ENCODE measurements at places on chromosomes 4 and X.

DNA sequence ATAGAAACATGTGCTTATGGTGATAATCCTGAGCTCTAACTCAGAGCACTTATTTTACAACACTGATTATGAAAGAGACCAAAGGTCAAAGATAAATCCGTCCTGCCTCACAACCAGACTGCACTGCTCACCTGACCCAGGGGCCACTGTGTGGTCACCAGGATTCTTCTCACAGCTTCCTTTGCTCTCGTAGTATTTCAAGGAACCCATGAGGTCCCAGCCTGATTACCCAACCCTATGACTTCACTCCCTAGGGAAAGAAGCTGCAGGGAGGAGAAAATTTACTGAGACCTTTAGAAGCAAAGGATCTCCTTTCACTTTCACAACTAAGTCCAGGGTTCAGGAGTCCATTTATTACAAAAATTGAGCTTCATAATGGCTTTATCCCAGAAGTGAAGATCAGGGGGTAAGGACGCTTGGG, 9.6 kb downstream of the SLC25A5 start:
- no peak for DNase-seq

DNA sequence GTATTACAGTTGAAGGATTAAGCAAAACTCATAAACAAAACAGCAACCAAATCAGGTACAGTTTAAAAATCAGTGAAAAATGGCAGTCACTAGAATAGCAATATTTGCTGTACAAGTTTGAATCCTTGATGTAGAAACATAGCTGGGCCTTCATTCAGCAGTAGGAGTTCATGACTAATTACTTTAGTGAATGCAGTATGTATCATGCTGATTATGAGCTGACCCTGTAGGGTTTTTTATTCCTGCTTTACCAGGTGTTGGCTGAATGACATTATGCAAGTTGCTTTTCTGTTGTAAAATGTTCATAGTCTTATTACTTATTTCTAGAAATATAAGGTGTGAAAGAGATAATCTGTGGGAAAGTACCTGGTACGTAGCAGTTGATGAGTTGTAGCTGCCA, 179.6 kb downstream of the CCSER1 start:
- DNase-seq, result no peak

GRCh38 chrX:112662559-112663427, 16.9 kb downstream of the LHFPL1 start:
- DNase-seq, result no peak

DNA sequence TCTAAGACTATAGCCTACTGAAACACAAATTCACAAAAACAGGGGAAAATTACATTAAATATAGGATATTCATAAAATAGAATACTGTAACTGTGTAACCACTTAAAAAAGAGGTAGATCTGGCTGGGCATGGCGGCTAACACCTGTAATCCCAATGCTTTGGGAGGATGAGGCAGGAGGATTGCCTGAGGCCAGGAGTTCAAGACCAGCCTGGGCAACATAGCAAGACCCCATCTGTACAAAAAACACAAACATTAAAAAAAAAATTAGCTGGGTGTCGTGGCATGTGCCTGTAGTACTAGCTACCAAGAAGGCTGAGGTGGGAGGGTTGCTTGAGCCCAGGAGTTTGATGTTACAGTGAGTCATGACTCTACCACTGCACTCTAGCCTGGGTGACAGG, 33.4 kb downstream of the RPS6KA3 start:
- DNase-seq, result no peak

- no peak for DNase-seq
Measured at GRCh38 chr4:178333355-178333754, 891.1 kb upstream of the AGA start.

DNA sequence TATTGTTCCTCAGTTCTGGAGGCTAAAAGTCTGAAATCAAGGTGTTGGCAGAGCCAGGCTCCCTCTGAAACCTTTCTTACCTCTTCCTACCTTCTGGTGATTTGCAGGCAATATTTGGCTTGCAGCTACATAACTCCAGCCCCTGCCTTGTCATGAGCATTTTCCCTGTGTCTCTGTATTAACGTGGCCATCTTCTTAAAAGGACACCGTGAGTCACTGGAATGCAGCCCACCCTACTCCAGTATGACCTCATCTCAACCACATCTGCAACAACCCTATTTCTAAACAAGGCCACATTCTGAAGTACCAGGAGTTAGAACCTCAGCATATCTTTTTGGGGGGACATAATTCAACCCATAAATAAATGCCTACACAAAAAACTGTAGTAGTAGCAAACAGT, 40.7 kb downstream of the FANCB start:
- DNase-seq, result no peak

DNA sequence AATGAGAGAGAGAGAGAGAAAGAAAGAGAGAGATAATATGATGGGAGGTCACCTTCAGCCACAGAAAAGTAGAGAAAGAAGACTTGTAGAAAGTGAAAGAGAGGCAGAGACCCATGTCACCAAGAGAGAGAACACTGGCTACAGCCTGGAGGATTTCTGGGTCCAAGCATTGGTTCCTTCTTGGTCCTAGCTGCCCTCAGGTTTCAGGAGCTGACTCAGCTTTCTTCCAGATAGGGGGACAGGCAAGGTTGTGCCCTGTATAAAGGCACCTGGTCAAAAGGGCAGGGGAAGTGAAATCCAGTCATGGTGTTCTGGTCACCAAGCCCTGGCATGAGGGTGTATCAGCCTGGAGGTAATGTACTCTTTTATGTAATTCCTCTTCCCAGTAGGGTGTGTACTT, 47.5 kb upstream of the XK start:
- DNase-seq, result no peak

DNA sequence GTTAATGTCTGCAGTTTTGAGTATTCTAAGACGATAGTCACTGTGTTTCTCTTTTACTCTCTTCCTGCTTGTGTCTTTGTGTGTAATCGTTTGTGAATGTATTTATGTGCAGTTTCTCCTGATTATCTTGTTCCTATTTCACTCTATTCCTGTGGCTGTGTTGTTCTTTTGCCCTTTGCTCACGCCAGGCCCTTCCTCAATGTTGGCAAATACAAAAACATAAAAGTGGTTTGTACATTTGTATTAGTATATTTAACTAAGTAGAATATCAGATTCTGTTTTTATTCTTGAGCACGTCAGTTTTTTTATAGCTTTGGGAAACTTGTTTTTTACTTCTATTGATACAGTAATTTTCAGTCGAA, 107.6 kb upstream of the BMPR1B start:
- no peak for DNase-seq

DNA sequence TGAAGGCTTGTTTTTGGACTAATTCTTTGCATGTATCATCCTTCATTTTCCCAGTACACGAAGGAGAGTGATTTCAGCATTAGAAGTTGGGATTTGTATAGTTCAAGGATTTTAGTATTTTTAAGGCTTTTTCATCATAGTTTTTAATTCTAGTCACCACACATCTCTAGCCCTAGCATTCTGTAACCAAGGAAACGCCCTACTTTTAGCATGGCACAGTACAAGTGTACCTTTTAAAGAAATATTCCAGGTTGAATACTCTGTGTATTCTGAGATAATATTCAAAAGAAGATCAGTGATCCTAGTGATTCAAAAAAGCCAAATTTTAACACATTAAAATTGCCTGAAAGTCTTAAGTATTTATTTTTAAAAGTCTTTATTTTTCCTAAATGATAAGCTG, 150.5 kb downstream of the RAP1GDS1 start:
- no peak for DNase-seq

DNA sequence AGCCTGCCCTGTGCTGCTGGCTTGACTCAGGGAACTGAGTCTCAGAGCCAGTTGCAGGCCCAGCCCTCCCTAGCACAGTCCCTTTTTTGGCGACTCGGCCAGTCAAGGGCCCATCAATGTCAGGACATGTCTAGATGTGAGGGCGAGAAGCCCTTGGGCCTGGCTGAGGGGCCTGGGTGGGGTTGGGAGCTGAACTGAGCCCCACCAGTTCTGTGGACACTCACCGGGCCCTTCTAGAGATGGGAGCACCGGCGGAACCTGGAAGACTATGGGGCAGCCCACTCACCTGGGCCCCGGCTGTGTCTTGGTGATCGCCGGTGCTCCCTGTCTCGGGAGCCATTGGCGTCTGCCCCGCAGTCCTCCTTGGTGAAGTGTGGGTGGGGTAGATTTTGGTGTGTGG, 245.9 kb downstream of the AFAP1 start:
- DNase-seq, result no peak

DNA sequence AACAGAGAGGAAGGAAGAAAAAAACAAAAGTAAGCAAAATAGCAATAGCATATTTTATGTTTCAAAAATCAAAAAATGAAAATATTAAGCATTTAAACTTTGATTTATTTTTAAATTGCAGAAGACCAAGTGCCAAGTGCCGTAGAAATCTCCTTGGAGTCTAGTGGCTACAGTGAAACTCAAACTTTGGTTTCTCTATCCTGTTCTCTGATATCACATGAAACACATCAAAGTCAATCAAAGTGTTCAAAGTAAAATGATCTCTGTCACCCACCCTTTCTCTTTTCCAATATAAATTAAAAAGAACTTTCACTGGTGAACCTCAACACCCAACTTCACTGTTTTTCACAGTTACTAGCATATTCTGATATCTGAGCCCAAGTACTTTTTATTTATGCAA, 81.1 kb downstream of the HADH start:
- DNase-seq, result no peak

GRCh38 chrX:119753639-119754257, 4.6 kb upstream of the SOWAHD start:
- DNase-seq, result no peak

DNA sequence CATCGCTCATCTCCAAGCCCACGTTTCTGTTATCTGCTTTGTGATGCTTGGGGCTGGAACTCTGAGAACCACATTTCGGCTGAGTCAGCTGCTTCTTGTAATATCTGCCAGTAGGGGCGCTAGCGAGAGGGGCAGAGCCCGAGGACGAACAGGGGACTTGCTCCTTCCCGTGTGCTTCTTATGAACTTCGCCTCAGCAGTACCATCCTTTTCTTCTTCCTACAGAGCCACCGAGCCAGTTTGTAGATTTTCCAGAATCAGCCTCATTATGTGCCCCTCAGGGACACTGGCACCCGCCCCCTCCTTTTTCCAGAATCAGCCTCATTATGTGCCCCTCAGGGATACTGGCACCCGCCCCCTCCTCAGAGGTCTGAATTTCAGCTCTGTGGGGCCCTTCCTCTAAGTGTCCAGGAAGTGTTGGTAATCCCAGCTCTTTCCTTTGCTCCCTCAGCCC, 441.7 kb upstream of the RASGEF1B start:
- DNase-seq, result no peak

DNA sequence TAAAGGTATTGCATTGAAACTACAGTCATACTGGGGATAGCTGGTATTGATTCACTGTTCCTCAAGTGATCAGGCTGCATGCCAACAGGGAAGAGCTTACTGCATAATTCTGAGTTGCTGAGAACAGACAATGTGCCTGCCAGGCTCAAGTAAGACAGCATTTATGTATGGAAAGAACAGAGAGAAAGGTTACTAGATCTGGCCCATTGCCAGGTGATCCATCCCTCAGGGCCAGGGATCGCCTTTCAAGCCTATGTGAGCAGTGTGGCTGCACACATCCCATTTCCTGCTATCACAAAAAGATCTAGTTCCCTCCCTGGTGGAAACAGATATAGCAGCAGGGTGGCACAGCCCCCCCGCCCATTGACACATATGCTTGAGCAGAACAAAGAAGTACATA, 254.0 kb downstream of the TMA16 start:
- no peak for DNase-seq

DNA sequence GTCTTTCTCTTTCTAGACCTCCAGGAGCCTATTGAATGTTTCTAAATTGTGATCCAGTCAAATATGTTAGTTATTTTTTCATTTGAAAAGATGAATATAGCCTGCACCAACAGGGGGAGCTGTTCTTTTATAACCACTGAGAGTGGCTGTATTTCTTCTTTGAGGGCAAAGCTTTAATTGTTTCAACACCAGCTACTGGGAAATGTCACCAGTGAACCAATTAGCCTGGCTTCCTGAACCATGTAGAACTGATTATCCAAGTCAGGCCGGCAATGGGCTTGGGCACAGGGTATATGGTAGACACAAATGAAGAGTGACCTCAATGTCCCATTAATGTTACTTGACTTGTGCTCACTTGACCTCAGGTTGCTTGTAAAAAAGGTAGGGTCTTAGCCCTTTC, 4.8 kb upstream of the DAPP1 start:
- DNase-seq, result no peak

DNA sequence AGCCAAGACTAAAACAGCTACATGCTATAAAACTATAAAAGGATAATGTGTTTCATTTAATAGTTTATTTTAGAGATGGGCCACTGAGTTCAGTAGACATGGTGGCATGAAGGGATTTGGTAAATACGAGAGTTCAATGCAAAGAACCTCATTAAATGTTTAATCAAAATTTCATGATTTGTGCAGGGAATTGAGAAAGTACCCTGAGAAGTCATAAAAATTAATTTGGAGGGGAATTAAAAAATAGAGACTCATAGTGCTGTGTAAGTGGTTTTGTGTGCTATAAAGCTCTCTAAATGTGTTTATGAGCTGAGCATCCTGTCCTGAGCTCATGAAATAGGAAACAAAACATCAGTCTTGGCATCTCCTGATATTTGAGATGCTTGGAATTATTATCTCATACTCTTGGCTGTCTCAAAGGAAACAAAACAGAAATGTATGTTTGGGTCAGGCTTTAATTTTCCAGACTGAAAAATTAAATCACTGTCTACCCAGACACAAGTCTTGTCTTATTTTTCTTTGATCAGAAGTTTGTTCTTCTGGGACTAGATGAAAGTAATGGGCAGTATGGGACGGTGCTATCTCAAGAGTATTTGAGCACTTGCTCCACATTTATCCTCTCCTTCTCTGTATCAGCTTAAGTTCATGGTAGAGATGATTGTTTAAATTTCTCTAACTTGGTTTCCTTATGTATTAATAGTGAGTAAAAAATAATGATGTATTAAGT, 38.0 kb upstream of the EMCN start:
- DNase-seq, result no peak

GRCh38 chr4:174036111-174036510, 247.4 kb downstream of the FBXO8 start:
- DNase-seq, result no peak

DNA sequence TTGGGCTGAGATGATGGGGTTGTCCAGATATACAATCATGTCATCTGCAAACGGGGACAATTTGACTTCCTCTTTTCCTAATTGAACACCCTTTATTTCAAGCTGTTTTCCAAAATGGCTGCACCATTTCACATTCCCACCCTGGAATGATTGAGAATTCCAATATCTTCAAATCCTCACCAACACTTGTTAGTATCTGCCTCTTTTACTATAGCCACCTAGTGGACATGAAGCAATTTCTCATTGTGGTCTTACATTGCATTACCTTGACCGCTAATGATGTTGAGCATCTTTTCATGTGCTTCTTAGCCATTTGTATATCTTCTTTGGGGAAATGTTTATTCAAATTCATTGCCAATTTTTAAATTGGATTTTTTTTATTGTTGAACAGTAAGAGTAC, 364.8 kb downstream of the SMARCA1 start:
- no peak for DNase-seq

DNA sequence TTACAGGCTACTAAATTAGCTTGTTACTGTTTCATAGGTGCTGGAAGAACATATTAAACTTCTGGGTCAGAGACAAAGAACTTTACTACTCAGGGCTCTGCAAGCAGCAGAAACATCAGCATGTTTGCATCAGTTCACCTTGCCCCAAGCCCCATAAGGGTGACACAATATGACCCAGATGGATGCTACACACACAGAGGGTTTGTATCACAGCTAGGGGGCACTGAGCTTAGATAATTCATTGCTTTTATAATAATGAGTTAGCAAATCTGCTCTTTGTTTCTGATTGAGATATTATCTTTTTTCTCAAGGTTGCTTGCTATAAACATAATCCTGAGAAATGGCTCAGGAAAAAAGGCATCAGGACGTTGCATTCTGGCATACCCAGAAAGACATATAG, 4.8 kb upstream of the SYNPO2 start:
- DNase-seq, result no peak

Measured in esophagus squamous epithelium (tissue), 5 donors.